ENCODE measurements at places on chromosomes 7 and 10.

DNA sequence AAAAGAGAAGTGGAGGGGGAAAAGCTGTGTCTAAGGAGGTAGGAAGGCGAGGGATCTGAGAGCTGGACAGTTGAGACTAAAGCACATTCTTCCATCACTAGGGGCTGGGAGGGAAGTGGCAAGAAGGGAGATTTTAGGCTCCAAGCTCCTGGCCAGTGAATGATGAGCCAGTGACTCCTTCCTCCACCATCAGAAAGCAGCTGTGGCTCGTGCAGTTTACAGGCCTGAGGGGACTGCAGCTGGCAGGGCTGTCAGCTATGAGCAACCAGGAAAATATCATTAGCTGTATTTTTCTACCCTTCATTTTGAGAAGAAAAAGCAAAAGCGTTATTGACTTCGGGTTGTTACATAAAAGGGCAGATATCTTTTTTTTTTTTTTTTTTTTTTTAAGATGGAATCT, 60.7 kb downstream of the GPAM start:
- DNase-seq = no peak

DNA sequence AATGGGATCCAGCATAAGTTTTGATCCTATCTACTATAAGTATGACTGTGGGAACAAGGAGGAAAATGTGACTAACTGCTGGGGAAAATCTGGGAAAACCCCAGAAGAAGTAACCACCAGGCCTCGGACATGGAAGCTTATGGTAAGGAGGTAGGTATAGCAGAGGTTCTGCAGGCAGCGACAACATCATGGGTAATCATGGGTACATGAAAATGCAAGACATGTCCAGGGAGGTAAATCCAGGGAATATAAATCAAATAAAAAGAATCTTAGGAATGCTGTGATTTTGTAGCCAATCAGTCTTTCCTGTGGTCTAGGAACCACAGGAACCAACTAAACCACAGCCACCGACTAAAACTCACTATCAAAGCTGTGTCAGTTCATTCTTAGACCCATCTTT, 168.3 kb upstream of the NPY start:
- no peak for DNase-seq

- no peak for DNase-seq
These were observed 10.4 kb downstream of the KLHL7 start for GRCh38 chr7:23115991-23116390.

- DNase-seq = no peak
These were observed 13.7 kb downstream of the KIN start for GRCh38 chr10:7773845-7774801.

- no peak for DNase-seq
These were observed 283.3 kb upstream of the SEMA3A start for GRCh38 chr7:84477786-84478478.

GRCh38 chr7:134060874-134061273, 66.3 kb upstream of the LRGUK start:
- no peak for DNase-seq

DNA sequence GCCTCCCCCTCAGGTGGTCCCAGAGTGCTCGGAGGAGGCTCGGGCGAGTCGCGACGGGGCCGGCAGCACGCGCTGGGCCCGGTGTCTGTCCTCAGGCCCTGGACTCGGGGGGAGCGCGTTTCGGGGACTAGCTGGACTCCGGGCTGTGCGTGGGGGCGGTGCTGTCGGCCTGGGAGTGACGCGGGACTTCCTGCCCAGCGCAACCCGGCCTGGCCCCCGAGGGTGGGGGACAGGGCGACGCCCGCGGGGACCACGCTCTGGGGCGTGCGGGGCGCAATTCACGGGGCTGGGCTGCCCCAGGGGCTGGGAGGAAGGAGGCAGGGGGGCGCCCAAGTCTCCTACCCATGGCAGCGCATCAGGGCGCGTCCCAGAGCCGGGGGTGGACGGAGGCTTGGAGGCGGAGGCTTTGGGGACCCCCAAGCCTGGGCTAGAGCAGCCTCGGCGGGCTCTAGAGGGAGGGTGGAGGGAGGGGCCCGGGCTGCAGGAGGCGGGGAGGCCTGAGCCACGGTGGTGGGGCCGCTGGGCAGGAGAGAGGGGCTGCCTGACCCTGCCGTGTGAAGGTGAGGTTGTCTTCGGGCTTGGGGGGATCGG, 2.3 kb upstream of the VENTX start:
- no peak for DNase-seq

DNA sequence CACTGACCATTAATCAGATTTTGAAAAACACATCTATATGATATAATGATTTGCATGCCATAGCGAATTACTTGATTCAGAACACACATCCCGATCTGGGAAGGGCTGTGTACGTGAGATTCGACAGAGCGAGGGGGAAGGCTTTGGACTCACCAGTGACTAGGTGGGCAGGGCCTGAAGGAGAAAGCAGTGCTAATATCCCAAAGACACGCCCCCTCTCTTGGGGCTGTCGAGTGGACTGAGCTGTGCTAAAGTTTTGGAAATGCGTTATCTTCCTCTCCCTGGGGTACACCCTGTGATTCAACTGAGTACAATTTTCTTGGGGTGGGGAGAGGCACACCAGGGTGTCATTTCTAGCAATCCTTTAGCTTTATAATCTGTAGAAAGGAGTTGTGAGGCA, 1.8 kb downstream of the LRRC17 start:
- DNase-seq = no peak

DNA sequence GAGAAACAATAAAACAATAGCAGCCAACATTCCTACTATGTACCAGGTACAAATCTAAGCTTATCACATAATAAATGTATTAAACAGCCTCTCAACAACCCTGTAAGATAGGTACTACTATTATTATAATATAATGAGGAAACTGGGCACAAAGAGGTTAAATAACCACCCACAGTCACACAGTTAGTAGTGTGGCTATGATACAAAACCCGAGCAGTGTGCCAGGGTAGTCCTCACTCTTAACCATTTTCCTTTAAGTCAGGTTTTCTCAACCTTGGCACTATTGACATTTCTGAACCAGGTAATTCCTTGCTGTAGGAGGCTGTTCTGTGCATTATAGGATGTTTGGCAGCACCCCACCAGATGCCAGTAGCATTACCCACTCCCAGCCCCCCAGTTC, 48.8 kb downstream of the DNAJC1 start:
- DNase-seq = no peak

DNA sequence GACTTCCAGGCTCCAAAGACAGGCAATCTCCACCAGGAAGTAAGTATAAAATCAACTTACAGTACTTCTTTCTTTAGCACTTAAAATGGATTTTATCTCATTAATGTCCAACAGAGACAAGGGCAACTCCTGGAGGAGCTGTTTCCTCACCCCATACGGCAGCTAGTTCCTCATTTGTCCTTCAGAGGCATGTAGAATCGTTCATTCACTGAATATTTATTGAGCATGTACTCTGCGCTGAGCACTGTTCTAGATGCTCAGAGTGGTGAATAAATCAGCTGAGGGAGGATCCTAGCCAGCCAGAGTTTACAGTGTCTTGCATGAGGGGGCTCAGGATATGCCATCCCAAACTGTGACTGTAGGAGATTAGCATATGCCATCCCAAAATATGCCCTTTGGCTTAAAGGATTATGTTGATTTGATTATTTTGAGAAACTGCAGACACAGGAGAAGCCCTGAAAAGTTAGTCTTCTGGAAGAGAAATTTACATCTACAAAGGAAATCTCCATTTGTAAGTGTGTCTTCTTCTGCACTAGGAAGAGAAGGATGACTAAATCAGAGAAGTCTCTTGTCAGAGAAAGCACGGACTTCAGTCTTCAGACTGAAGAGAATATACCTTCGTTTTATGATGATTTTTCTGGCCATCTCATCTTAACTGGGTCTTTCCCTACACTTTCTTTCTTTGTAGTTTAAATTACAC, 66.9 kb downstream of the BAMBI start:
- DNase-seq = no peak

GRCh38 chr10:60185421-60185820, 204.3 kb downstream of the ANK3 start:
- no peak for DNase-seq

DNA sequence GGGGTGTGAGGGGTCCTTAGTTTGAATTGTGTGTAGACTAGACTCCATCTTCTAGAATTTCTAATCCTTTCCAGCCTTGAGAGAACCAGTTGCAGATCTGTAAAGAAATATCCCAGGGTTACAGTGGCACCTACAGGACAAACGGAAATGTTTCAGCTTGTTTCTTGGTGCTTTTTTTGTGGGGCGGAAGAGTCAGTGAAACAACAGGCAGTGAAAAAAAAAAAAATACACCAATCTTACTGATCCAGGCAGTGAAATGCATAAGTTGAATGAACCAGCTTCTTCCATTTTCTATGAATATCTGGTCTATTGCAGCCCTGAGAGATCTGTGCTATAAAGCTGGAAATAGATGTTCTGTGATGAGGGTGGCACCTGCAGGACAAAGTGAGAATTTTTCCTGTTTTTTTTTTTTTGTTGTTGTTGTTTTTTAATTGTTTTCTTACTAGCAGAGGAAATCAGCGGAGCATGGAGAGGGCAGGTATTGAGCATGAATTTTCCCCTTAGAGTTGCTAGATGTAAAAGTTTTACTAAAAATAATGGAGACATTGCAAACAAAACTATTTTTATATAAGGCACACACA, 81.9 kb upstream of the DYNC1I1 start:
- DNase-seq = peak; percentile 48

- DNase-seq = no peak
These were observed 132.1 kb downstream of the ADRA2A start for GRCh38 chr10:111208951-111209350.

DNA sequence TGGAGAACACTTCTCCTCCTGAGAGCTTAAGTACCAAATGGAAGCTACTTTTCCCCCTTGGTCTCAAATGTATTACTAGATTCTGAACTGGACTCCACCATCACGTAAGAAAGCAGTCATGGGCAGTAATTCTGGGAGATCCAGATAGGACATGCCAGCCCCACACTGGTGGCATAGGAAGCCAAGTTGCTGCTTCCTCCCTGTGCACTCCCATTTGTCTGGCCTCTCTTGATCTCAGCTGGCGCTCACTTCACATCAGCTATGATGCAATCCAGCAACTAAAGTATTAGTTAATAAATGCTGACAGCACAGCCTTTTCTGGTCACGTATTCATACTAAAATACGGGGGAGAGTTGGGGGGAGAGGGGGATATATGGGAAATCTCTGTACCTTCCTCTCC, 3.4 kb upstream of the IL6 start:
- DNase-seq = no peak

DNA sequence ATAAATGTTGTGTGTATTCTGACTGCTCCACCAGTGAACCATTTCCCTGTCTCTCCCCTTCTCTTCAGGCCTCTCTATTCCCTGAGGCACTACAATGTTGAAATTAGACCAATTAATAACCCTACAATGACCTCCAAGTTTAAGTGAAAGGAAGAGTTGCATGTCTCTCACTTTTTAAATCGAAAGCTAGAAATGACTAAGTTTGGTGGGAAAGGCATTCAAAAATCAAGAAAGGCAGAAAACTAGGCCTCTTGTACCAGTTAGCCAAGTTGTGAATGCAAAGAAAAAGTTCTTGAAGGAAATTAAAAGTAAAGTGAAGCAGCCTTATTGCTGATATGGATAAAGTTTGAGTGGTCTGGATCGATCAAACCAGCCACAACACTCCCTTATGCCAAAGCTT, 198.3 kb upstream of the YAE1 start:
- DNase-seq = no peak

- no peak for DNase-seq
These were observed 83.0 kb upstream of the PHYHIPL start for GRCh38 chr10:59093461-59093860.

DNA sequence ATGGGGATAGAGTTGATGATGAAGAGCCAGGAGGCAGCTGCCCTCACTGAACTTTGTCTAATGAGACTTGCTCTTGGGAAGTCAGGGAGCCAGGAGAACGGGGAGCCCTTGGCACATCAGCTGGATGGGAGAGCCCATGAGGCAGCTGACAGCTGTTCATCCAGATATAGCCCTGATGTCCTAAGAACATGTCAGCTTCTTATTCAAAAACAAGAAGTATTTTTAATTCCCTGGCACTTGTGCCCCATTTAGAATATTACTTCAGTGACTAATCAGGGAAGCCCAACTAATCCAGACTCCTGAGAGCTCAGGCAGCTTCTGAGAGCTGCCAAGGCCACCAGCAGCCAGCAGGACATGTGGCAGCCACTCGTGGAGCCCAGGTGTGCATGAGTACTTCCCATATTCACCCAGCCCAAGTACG, 363.4 kb downstream of the GRID1 start:
- DNase-seq = no peak

DNA sequence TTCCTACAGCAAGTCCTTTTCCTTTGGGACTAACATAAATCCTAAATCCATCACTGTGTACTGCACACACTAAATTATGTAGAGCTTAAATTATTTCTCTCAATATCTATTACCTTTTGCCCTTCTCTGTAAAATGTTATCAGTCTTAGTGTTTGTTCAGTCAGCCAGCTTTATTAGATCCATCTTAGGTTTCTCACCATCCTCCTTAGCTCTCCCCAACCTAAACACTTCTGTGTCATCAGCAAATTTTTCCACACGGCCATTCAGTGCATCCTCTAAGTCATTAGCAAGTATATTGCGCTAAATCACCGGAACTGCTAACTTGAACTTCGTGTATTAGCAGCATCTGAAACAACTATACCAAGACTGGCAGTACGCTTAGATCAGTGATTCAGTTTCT, 142.1 kb upstream of the ZNF438 start:
- DNase-seq = no peak

DNA sequence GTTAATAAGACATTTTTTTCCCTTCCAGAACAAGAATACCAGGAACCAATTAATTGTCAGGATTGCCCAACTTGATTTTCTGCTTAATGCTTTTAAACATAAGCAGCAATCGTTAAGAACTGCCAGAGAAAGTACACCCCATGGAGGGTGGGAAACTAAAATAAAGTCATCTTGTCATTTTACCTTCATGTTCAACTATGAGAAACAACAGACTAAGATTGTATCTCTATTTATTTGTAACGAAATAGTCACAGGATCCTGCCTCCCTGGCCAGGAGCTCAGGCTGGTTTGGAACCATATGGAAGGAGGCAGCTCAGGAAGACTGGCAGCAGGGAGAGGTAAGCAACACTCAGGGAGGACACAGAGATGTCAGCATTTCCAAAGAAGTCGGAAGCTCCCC, 129.6 kb downstream of the TNS3 start:
- no peak for DNase-seq

- peak; percentile 5 for DNase-seq
These were observed 171.5 kb downstream of the PRPF18 start for GRCh38 chr10:13758312-13758711.

GRCh38 chr7:4830176-4830575, 31.7 kb downstream of the PAPOLB start:
- peak; percentile 84 for DNase-seq

GRCh38 chr7:106570146-106570545, 90.8 kb downstream of the CCDC71L start:
- no peak for DNase-seq

GRCh38 chr10:129319934-129320333, 147.1 kb upstream of the MGMT start:
- DNase-seq = no peak

GRCh38 chr10:128897401-128898129, 569.5 kb upstream of the MGMT start:
- no peak for DNase-seq

Data from NCI-H526 (cell line).